ENCODE measurements at places on chromosomes 3 and 15. TPM values are rescaled to one million over a fixed set of nuclear protein-coding genes. Genes with fewer than 3 reads are reported as not detected.

Gene PSTPIP1
- 0.77 TPM for total RNA-seq

Gene DNAH1
- total RNA-seq: 1.8 TPM

Gene KPNA1
- total RNA-seq: 23.9 TPM

Gene GUCA1C
- total RNA-seq: not detected

Gene DVL3
- 33.7 TPM for total RNA-seq

Gene PIERCE2
- 3.1 TPM for total RNA-seq

Gene MYL3
- total RNA-seq: 0.50 TPM

Gene A4GNT
- not detected for total RNA-seq

Gene CAMK2N2
- total RNA-seq: not detected

Gene TJP1
- total RNA-seq: 53.7 TPM

Gene SEMA6D
- total RNA-seq: 13.4 TPM

Gene KLHL40
- total RNA-seq: not detected

Gene STX19
- total RNA-seq: not detected

Gene ZMYND10
- 0.26 TPM for total RNA-seq

Measured in fibroblast of lung (primary cell).